ENCODE measurements at places on chromosomes 4 and X. TPM values are rescaled to one million over a fixed set of nuclear protein-coding genes. Genes with fewer than 3 reads are reported as not detected.

DNA sequence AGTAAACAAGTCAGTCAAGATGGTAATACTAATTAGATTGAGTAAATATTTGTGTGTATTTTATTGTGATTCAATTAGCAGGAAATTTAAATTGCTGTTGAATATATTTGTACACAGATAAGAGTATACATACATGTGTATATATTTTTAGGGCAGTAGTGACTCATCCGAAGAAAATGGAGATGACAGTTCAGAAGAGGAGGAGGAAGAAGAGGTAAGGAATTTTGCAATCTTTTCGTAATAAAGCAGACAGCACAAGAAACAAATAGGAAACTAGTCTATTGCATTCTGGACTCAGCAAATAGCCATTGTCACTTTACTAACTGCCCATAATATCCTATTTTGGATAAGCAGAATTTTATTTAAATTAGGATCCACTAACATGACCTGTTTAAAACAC, 6.6 kb downstream of the IBSP start:
- no peak overlapping the region for H3K4me3 ChIP-seq
- H3K4me1 ChIP-seq, result no peaks in the 10 kb centered on the region
- no peaks in the 10 kb centered on the region for H3K27me3 ChIP-seq
- DNase-seq, result no peak
- no peaks in the 10 kb centered on the region for H3K36me3 ChIP-seq
- no peak overlapping the region for H3K27ac ChIP-seq

- no peak overlapping the region for H3K27ac ChIP-seq
- H3K36me3 ChIP-seq, result no peaks in the 10 kb centered on the region
- DNase-seq, result no peak
- H3K27me3 ChIP-seq, result no peaks in the 10 kb centered on the region
- no peaks in the 10 kb centered on the region for H3K4me1 ChIP-seq
- no peak overlapping the region for H3K4me3 ChIP-seq
These were observed 182.7 kb upstream of the FAT4 start for GRCh38 chr4:125131891-125132680.

The NUDT11 gene
- total RNA-seq, result 0.83 TPM

The HTR2C gene
- total RNA-seq, result not detected

The UGT2B11 gene
- not detected for total RNA-seq
